OCI-LY7 (cell line): ENCODE measurements at places on chromosomes 13 and 19. TPM values are rescaled to one million over a fixed set of nuclear protein-coding genes. Genes with fewer than 3 reads are reported as not detected.
A peak's percentile ranks its signal among the peaks of the same experiment; 100 is the strongest.

SPPL2B gene
- total RNA-seq, result 185 and 191 TPM in 2 replicates

PSG7 gene
- not detected in 2 replicates for total RNA-seq

CGB2 gene
- total RNA-seq, result not detected in 2 replicates

- DNase-seq, result no peak
Observed at GRCh38 chr13:102138635-102139190, 263.1 kb downstream of the FGF14 start.

DNA sequence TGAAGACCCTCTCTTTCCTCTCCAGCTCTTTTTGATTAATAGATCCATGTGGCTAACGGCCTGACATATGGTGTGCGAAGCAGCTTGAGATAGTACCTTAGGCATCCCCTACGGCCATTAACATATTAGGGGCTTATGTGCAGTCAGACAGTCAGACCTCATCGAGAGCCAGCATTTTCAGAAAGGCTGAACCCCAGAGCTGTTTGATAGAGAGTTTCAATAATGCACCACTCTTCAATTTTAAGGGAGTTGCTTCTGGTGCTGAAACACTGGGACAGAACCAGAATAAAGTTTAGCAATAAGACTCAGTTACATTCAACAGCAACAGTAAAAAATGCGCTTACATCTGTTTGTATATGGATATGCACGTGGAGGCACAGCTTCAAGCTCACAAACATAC, 10.8 kb downstream of the POU4F1 start:
- DNase-seq, result no peak

DNA sequence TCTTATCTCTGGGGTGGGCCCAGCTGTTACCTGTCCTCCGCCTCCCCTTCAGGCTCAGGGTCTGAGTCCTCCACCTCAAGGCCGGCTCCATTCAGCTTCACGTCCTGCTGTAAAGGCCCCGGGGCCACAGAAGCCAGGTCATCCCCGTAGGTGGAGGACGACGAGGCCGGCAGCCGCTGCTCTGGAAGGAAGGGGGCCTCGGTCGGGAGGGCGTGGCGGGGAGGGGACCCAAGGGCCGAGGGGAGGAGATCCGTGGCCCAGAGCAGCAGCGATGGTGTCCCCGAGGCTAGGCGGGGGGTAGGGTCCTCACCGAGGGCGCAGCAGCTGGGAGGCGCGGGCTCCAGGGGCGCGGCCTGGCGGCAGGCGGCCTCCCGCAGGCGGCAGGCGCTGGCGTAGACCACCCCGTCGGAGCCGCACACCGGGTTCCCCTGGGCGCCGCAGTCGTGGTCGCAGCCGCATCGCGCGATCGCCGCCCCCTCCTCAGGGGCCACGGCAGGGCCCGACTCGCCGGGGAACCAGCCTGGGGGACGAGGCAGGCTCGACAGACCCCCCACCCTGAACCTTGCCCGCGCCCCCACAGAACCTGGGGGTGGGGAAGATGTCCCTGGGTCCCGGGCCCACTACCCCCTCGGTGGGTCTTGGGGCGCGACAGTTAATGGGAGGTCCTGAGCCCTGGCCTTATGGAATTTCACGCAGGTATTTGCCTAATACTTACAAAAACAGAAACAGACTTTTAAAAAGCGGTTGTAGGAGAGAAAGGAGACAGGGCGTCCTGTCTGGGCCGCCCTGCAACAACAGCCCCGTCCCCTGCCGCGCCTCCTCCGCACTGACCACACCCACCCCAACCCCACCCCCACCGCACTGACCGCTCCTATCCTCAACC, 7.6 kb downstream of the F2RL3 start:
- no peak for DNase-seq

- peak; percentile 59 for DNase-seq
Observed at GRCh38 chr13:94362411-94362909, 117.0 kb downstream of the DCT start.

DNA sequence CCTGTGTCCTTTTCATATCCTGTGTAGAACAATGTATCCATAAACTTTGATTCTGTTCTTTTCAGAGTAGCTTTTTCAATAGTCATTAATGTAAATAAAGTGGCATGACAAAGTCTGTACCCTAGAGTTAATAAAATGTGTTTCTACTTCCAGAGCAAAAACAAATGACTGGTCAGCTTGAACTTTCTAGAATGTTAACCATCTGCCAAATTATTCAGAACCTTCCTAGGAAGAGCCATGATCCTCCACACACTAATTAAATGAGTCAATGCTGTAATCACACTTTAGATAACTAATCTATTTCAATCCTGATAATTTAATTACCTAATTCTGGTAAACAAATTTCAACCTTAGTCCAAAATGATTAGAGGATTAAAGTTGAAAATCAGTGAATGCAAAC, 73.2 kb downstream of the DIAPH3 start:
- no peak for DNase-seq
